ENCODE measurements at places on chromosomes 1 and 21. TPM values are rescaled to one million over a fixed set of nuclear protein-coding genes. Genes with fewer than 3 reads are reported as not detected.

Gene CLIC6
- total RNA-seq: not detected

Gene FCMR
- total RNA-seq: 33.0 TPM

Gene LRRC38
- total RNA-seq: not detected

Gene ELF3
- 0.79 TPM for total RNA-seq

Gene DHDDS
- total RNA-seq: 49.2 TPM

Gene MX1
- 544 TPM for total RNA-seq

Gene CR1
- total RNA-seq: not detected

Gene LCE1C
- not detected for total RNA-seq

Gene RAB3B
- total RNA-seq: not detected

Gene LYPD8
- total RNA-seq: not detected

Gene L1TD1
- not detected for total RNA-seq

Gene FAM167B
- 1.2 TPM for total RNA-seq

Gene SLAMF9
- total RNA-seq: not detected

Gene RBP7
- not detected for total RNA-seq

Gene FNDC10
- 3.1 TPM for total RNA-seq

Gene FALEC
- not detected for total RNA-seq

Gene CSMD2
- not detected for total RNA-seq

Gene CELSR2
- total RNA-seq: 4.0 TPM

Gene ACTN2
- total RNA-seq: not detected

Gene CREG1
- 15.8 TPM for total RNA-seq

Gene MCOLN2
- total RNA-seq: 51.8 TPM

Gene LCE2A
- not detected for total RNA-seq

Gene ZNF692
- total RNA-seq: 74.9 TPM

Gene KRTAP20-3
- not detected for total RNA-seq

Gene GPBP1L1
- total RNA-seq: 111 TPM

Gene ATP6V1G3
- not detected for total RNA-seq

Gene CBR3
- 18.6 TPM for total RNA-seq

Gene NBPF8
- total RNA-seq: 37.0 TPM

Gene ADGRL4
- total RNA-seq: not detected

Gene ALG14
- total RNA-seq: 2.8 TPM

Gene MIS18A
- total RNA-seq: 30.1 TPM

Gene FCGR1A
- not detected for total RNA-seq

Gene SDC3
- total RNA-seq: not detected

Gene SPATA45
- total RNA-seq: not detected

Gene LCA5L
- not detected for total RNA-seq
